ENCODE measurements at places on chromosomes 12 and 14.
A peak's percentile ranks its signal among the peaks of the same experiment; 100 is the strongest.

GRCh38 chr12:56995201-56995929, 11.0 kb downstream of the ZBTB39 start:
- no peak for DNase-seq

- no peak for DNase-seq
Measured at GRCh38 chr14:36675581-36675980, 13.9 kb downstream of the PAX9 start.

GRCh38 chr14:91899213-91899612, 31.9 kb upstream of the TC2N start:
- no peak for DNase-seq

DNA sequence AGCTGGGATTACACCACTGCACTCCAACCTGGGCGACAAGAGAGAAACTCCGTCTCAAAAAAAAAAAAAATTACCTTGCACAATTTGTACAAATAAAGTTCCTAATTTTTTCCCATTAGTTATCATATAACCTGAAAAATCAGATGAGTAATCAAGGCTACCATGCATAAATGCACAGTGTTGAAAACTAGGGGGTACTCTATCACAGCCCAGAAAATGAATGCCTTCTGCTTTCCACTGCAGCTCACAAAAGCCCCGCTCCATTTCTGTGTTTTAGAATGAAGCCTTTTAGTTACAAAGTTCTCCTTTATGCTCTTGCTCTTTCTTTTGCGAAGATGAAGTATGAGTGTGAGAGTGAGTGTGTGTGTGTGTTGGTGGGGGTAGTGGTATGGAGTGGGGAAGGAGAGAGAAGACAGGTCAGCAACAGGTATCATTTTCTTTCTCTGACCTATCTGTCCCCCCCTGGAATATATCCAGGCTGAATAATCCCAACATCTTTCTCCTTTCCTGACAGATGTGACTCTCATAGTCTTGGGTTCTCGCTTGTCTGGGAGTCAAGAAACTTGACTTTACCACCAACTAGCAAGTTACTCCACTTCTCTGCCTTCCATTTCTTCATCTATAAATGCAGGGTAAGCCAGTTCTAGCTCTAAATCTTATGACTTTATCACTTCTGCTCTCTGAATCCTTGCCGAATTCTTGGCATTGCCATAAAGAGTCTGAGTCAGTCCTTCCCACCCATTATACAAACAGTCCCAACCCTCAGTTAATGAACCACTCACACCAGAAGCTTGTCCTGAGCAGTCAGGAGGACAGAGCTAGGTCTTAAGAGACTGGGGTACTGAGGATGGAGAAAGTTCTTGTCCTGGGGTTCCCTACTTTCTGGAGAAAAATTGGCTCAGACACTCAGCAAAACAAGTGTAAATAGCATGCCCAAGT, 16.1 kb downstream of the BIN2 start:
- DNase-seq, result no peak

- no peak for DNase-seq
Measured at GRCh38 chr14:63496837-63497400, 46.3 kb downstream of the PPP2R5E start.

GRCh38 chr12:114483996-114484395, 78.1 kb upstream of the TBX5 start:
- DNase-seq, result no peak

DNA sequence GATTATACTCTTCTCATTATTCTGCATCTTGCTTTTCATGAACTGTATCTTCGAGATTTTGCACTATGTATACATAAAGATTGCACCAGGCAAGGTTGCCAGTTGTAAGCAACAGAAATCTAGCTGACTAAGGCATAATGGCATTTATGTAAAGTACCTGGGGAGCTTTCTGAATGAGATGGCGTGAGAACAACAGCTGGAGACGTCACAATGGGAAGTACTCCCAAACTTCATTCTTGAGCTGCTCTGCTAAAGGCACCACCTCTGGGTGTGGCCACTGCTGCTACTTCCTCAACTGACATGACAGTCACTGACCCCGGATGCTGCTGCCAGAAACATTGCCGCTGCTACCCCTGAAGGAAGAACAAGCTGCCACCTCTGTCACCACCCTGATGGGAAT, 220.7 kb downstream of the NOVA1 start:
- DNase-seq, result no peak

- DNase-seq, result no peak
Measured at GRCh38 chr12:63875703-63876102, 31.2 kb downstream of the SRGAP1 start.

DNA sequence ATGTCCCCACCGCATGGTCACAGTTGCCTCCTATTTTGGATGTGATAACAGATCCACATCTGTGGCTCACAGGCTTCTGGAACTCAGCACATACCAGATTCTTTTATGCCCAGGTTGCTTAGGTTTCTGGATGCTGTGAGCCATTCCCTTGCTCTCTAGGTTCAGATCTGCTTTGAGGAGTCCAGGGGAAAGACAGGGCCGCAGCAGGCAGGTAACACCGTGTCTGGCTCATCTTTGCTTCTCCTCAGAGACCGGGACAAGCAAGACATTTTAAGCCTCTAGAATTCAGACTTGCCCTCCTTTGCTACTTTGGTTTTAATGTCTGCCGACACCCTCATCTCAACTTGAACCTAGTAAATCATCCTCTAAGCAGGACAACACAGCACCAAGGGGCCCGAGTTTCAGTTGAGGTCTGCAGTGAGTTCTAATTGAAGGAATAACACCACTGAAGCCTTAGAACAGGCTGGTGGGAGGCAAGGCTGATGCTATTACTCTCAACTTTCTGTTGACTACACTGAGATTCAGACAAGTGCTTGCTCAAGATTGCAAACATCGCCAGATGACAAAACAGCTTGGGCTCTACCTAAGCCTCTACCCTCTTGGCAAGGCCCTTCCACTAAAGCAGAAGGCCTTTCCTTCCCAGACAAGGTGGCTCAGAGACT, 55.3 kb downstream of the MDM2 start:
- DNase-seq, result no peak

DNA sequence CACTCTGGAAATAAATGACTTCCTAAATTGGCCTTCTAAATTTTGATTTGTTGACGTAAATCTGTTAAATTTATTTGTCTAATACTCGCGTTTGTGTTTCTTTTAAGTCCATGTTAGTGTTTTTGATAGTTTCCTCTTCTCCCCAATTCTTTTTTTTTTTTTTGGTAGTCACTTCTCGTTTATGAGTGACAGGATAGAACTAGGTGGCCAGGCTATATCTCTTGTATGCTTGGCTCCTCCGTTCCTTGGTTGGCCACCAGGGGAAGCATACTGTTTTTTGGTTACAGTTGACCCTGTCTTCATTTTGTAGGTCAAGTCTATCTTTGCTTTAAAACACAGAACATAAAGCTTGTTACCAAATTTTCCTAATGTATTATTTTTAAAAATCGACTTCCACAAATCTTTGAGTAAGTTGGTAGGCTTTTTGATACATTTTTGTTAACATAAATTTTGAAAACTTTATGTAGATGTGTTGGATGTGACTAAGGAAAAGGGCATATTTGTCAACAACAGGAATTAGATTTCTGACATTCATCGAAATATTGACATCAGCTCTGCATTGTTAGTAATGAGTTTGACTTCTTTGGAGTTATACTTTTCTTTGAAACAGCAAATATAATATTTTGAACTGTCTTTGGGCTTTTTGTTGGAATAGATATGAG, 2.2 kb downstream of the RCOR1 start:
- peak; percentile 49 for DNase-seq

DNA sequence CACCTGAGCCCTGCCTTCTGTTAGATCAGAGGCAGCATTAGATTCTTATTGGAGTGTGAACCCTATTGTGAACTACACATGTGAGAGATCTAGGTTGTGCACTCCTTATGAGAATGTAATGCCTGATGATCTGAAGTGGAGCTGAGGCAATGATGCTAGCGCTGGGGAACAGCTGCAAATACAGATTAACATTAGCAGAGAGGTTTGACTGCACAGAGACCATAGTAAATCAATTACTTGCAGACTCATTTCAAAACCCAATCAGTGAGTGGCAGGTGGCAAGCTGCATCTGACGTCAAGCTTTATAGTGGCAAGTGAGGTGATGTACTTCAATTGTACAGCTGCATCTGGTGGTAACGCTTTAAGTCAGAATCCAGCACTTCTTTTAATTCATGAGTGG, 141.6 kb downstream of the GPHN start:
- DNase-seq, result no peak

- no peak for DNase-seq
Measured at GRCh38 chr14:79576424-79576823, 634.9 kb downstream of the DIO2 start.

- DNase-seq, result no peak
Measured at GRCh38 chr14:57478050-57478449, 15.6 kb downstream of the CCDC198 start.

DNA sequence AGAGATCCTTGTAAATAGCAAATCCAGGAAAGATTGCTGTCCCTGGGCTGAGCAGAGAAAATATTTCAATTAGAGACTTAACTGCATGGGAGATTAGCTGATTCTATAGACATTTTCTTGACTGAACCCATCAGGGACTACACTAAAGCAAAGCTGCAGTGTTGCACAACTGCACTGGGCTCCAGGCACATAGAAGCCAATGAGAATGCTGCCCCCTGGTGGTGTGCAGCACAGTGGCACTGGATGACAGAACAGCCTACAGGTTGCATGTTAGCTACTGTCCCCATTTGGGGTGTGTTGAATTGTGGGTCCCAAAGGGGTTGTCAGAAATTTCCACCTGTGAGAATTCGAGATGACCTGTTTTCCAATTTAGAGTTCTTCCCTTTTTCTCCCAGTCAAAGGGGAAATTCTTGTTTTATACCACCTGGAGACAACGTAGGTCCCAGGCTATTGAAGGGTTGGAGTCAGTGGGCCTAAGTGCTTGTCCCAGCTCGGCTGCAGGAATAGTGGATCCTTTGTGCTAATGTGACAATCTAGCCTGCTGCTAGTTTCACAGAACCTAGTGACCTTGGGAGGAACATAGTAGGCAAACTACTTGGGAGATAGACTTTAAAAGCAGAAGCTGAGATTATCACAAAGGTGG, 114.7 kb downstream of the SLC8A3 start:
- peak; percentile 73 for DNase-seq

GRCh38 chr14:64500088-64500487, 3.5 kb downstream of the ZBTB25 start:
- no peak for DNase-seq

DNA sequence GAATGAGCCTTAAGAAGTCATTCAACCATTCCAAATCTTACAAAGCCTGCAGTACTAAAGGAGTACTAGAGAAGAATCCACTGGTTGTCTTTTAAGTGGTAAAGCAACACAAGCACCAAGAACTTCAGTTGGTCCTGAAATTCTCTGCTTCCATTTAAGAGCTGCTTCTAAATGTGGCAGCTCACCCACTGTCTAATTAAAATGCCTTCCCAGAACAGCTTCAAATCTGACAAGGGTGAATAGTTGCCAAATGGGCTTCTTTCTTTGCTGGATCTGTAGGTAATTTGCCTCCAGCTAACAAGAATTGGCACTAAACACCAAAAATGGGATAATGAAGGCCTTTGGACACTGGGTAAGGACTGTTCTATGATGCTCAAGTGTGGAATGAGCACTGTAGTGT, 72.2 kb upstream of the NAP1L1 start:
- no peak for DNase-seq

GRCh38 chr12:98403385-98403784, 112.0 kb upstream of the TMPO start:
- no peak for DNase-seq

DNA sequence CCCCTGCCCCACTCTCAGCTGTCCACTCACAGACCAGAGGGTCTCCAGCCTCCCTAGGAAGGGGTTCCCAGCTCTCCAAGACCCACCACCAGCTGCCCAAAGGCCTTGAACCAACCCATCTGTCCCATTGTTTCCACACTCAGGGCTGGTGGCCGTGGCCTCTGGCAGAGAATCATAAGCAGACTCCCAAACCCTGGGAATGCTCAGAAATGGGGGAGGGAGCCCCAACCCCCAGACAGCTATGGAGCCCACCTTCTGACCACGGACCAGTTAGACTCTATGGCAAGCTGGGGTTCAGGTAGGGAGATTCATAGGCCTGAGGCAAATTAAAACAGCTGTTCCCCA, 280.0 kb downstream of the DPF3 start:
- DNase-seq, result no peak

DNA sequence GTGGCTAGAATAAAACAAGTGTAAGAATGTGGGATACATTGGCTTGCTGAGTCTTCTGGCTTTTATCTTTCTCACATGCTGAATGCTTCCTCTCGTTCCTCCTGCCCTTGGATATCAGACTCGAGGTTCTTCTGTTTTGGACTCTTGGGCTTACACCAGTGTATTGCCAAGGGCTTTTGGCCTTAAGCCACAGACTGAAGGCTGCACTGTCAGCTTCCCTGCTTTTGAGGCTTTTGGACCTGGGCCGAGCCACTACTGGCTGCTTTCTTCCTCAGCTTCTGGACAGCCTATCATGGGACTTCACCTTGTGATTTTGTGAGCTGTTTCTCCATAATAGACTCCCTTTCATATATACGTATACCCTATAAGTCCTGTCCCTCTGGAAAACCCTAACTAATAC, 300.9 kb upstream of the STXBP6 start:
- DNase-seq, result no peak

GRCh38 chr12:44015333-44015941, 179.6 kb downstream of the TMEM117 start:
- no peak for DNase-seq

DNA sequence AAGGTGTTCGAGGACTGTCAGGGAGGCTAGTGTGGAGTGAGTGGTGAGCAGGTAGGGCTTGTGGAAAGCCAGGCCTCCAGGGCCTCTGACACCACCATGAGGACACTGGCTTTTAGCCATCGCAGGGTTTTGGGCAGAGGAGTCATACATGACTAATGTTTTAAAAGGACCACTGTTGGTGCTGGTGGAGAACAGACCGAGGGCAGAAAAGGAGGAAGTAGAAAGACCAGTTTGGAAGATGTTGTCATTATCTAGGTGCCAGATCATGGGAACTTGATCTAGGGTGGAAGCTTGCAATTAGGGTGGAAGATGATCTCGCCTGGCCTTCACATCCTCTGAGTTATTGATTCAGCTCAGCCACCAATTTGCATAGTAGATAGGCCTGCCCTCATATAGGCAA, 144.2 kb downstream of the C12orf75 start:
- DNase-seq, result no peak

DNA sequence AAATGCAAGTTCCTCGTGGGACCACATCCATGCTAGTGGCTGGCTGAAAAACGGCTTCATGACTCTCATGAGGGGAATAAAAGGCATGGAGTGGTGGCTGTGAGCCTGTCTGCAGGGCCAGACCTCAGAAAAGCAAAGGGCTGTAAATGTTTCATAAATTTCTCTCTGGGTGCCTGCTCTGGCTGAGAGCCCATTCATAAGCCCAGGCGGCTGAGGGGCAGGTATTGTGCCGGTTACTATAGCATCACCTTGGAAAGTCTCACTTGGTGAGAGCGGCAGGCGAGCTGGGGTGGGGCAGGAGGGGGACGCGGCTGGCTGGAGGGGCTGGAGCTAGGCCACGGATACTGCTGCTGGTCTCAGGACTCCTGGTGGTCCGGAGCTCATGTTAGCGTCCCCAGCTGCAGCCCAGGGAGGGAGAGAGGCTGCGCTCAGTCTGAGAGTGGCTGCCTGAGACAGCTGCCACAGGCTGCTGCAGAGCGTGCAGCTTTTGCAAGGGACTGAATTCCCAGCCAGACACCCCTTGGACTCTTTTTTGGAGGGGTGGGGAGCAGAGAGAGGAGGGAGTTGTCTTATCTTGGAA, at the start of gene SLC17A8:
TSS of gene SLC17A8 (plus strand) at position 431 of the 580 bp plus-strand sequence. CDS start 318 bp downstream, outside the sequence.
- DNase-seq, result peak; percentile 19
